Hematopoietic multipotent progenitor cell treated with erythropoietin and hydrocortisone succinate and interleukin-3 and kit ligand, for 17 days (in vitro differentiated cells): ENCODE measurements at places on chromosomes 16 and 17.

- no peak for DNase-seq
These were observed 224.9 kb downstream of the PRKCA start for GRCh38 chr17:66527335-66527734.

- DNase-seq: no peak
These were observed 32.4 kb upstream of the MMD start for GRCh38 chr17:55453839-55454557.

- no peak for DNase-seq
These were observed 259.8 kb downstream of the C16orf95 start for GRCh38 chr16:87057211-87057881.

GRCh38 chr17:77379832-77380231 is 239.1 kb downstream of the SEC14L1 start:
- DNase-seq: no peak

GRCh38 chr16:80924372-80924978 is 82.2 kb downstream of the CMC2 start:
- no peak for DNase-seq

DNA sequence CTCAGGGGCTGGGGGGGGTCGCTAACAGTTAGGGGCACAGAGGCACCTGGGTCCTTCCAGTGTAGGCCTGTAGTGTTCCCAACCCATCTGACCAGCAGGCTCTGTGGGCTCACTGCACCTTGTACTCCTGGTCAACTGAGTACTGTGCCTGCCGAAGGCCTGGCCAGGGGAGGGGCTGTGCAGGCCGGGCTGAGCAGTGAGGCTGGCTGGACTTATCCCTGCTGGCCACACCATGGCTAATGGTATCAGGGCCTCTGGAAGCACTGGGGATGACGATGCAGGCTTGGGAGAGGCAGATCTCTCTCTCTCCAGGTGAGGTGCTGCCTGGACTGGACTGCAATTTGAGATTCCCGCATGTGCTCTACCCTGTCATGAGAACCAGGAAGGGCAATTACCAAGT is 58.9 kb upstream of the SDK2 start:
- no peak for DNase-seq

GRCh38 chr16:87778476-87778829 is 12.7 kb upstream of the KLHDC4 start:
- peak; percentile 43 for DNase-seq

DNA sequence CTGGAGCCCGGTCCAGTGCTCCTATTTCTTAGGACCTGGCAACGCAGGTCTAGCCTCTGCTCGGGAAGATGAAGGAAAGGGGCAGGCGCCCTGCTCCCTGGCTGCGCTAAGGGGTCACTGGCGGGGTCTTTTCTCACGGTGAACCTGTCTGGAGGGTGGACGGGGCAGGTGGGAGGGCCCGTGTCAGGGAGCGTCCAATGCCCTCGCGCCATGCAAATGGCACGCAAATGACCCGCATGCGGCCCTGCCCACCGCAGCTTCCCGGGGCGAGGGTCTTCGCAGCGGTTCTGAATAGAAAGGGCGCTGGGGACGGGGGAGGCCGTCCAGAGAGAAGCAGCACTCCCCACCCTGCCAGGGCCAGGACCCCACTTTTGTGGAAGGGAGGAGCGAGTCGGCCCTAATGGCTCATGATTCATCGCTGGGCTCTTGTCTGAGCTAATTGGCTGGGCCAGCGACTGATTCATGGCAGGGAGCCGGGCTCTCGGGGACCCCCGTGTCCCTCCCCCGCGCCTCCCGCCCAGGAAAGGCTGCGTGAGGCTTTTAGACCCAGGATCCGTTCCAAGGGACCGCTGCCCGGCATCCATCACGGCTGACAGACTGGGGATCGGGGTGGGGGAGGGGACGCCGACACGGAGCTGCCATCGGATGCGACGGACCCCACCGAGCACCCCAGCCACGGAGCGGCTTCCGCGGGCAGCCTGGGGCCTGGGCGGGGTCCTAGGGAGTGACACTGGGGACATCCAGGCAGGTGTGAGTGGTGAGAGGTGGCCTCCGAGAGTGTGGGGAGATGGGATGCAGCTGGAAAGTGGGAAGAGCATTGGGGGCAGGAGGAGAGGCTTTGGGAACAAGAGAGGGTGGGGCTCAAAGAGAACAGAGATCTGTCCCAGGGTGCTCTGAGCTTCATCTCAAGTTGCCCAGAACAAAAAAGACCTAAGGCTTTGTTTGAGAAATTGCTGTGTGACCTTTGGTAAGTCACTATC is 25.0 kb upstream of the NGFR start:
- DNase-seq: no peak

- no peak for DNase-seq
These were observed 35.8 kb upstream of the NF1 start for GRCh38 chr17:31058976-31059375.

DNA sequence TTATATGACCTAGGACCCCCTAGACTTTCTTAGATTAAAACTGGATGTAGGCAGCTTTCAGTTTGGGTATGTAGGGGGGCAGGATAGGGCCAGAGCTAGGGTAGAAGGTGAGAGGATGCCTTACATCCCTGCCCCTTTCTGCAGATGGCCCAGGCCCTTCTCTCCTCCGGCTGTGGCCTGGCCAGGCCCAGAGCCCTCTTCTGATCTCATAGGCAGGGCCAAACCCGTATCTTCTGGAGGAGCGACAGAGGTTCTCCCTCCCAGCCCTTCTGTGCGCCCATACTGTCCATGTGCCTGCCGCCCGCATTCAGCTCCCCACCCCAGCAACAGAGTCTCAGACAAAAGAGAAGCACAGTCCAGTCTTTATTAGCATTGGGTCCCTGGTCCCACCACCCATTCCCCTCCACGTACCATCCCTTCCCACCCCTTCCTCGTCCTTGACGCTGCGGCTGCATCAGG is 2.0 kb upstream of the TSPOAP1 start:
- DNase-seq: peak; percentile 20

- no peak for DNase-seq
These were observed 86.9 kb downstream of the SEC14L1 start for GRCh38 chr17:77227461-77228240.

DNA sequence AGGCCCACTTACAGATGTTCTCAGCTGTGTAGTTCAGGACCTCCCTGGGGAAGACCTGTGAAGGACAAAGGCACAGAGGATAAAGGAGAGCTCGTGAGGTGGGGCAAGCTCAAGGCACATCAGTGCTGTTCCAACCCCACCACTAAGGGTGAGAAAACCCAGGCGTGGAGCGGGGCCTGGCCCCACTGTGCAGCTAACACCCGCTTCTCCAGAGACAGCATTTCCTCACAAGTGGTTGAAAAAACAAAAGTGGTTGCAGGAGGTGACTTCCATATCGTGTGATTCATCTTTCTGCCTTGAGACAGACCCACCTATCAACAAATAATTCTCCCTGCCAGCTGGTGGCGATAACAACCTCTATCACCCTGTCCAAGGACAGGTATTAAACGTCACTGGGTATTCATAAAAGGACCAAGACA is 30.0 kb downstream of the SNN start:
- no peak for DNase-seq

GRCh38 chr16:53111078-53111791 is 56.4 kb downstream of the CHD9 start:
- no peak for DNase-seq
